Activated effector memory CD4-positive, alpha-beta T cell treated with Interleukin-2 at 50 U/mL for 16 hours (primary cell): ENCODE measurements at places on chromosomes 13 and 19.

DNA sequence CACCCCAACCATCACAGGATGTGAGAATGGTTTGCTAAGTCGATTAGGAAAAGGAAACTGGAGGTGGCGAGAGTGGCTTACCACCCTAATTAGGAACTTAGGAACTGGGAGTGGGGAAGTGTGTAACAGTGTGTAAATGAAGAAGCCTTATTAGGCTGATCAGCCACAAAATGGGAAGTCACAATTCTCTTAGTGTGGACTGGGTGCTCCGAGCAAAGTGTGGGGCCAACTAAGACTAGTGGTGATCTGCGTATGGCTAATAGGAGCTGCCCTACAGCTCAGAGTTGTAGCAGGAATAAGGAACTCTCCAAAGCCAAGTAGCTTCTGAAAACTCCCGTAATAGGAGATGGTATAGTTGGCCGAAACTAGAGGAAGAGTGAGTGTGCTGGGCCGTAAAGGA lies 7.6 kb downstream of the SIGLEC11 start:
- DNase-seq: no peak

- no peak for DNase-seq
These were observed 5.9 kb downstream of the MTMR6 start for GRCh38 chr13:25281193-25281934.

GRCh38 chr13:44576351-44577235 lies 463 bp upstream of the TSC22D1 start:
- DNase-seq: no peak

GRCh38 chr13:79781829-79782540 lies 301.0 kb downstream of the NDFIP2 start:
- no peak for DNase-seq

- no peak for DNase-seq
These were observed 5.8 kb downstream of the ZNF221 start for GRCh38 chr19:43956827-43957226.
